ENCODE measurements at places on chromosomes 2 and 18.

DNA sequence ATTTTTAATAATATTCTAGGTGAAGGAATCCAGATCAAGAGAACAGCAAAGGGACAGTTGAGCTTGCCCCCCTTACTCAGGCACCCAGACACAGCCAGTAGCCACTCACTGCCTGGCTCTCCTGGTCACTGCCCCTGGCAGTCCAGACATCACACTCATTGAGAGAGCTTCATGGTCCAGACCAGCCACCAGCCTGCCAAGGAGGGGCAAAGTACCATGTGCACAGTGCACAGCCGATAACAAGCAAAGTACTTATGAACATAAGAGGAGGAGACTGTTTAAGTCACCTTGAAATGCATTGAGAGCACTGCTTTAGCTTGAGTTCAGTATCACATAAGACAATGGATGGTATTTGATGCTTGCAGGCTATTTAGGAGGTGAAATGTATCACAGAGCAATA, 21.6 kb upstream of the CYRIA start:
- no peak for DNase-seq

DNA sequence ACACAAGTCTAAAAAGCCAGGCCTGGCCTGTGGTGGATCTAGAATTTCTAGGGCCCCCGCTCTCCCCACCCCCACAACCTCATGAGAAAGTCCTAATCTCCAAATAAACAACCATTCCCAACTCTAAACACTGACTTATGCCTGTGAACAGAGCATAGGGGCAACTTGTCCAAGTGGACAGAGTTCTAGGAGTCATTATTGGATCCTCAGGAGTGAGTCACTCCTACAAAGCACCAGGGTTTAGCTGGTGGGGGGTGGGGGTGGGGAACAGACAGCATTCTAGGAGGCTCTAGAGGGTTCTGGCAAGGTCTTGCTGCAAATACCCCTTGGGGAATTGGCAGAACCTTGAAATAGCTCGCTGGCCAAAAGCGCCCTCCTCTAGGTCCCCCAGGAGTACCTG, 83.3 kb downstream of the ZCCHC2 start:
- DNase-seq: no peak

DNA sequence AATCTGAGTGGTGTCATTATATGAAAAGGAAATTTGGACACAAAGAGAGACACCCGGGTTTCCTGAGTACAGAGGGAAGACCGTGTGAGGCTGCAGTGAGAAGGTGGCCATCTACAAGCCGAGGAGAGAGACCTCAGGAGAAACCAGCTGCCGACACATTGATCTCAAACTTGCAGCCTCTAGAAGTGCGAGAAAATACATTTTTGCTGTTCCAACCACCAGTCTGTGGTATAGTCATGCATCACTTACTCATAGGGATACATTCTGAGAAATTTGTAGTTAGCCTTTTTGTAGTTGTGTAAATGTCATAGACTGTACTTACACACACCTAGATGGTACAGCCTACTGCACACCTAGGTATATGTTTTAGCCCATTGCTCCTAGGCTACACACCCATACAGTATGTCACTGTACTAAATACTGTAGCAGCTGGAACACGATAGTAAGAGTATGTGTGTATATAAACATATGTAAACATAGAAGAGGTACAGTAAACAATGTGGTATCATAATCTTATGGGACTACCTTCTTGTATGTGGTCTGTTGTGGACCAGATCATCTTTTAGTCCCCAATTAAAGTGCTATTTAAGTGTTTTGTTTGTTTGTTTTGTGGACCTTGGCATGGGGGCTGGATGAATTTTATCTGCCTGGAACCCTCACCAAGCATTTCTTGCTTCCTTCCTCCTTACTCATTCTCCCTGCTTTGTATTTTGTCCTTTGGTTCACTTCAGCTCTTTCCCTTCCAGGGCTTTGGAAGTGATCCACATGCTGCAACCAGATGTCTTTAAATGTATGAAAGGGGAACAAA, 38.3 kb upstream of the SESTD1 start:
- DNase-seq: no peak

DNA sequence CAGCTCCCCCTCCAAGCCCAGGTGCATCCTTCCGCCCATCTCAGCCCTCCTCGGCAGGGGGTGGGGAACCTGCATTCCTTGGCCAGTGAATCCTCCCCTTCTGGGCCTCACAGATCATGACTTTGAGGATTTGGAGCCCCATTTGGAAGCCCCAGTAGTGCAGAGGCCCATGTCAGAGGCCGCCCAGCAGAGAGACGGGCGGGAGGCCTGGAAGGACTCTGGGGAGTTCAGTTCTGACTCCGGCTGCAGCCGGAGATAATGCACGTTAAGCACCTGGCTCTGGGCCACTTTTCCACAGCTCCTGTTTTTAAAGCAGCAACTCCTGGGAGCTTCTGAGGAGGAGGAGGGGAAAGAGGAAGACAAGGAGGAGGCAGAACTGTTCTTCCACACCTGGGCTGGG, 14.9 kb downstream of the ATOH8 start:
- DNase-seq: no peak
